Body of pancreas (tissue), 4 donors: ENCODE measurements at places on chromosomes 5 and 9. TPM values are rescaled to one million over a fixed set of nuclear protein-coding genes. Genes with fewer than 3 reads are reported as not detected.

DNA sequence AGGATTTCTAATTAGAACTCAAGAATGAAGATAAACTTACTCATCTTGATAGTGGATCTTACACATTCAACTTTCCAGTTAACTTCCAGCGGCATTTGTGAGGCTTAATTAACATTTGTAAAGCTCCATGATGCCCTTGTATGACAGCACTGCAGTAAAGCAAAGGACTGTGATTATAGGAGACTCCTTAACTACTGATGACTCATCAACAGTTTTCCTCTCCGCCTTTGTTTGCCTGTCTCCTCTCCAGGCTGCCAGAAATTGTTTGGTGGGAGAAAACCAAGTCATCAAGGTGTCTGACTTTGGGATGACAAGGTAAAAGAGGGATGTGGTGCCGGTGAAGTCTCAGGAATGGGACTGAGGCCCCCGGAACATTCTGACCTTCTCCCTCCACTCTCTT, 20.4 kb upstream of the CYFIP2 start:
- DNase-seq, result no peak

- no peak for DNase-seq
Observed at GRCh38 chr9:33867747-33868439, 50.9 kb downstream of the UBE2R2 start.

DNA sequence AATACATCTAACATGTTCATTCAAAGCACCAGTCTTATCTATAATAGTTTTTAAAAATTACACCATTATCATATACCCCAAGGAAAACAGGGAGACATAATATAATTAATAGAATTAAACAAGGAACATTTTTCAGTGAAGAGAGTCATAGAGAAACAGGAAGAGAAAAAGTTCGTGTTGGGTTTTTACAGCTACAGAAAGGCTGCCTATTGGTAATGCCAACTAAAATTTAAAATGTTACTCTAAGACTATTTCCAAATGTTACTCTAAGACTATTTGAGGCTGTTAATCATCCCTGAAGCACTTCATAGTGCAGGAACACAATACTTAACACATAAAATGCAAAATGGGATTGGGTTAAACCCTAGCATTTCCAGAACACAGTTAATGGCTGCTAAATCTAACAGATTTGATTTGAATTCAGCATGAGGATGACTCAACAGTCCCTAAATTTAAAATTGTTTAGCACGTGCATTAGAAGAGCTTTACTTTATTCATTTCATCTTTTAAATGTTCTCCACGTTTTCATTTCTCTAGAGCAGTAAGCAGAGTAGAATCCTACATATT, 54.5 kb downstream of the OXCT1 start:
- no peak for DNase-seq

GRCh38 chr5:83368835-83369234, 102.7 kb upstream of the VCAN start:
- DNase-seq, result no peak

NFIL3 gene
- 11.4 TPM for total RNA-seq

DNA sequence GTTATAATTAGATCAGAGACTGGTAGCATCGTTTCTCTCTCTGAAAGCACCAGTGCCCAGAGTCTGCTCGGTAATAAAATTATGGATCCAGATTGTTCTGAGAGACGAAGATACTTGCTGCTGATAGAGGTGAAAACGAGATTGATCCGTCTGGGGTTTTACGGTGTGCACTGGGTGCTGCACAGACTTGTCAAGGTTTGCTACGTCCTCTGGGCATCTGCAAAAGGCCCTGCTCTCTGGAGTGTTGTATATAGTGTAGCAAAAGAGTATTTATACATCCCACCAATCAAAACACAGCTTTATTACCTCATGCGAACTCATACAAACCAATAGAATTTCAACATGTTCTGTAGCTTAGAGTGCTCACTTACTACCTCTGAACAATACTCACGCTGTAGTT, 219.3 kb downstream of the PBX3 start:
- no peak for DNase-seq

GRCh38 chr5:9343146-9343850, 202.6 kb downstream of the SEMA5A start:
- DNase-seq, result no peak

GRCh38 chr5:144779368-144779767, 608.7 kb downstream of the KCTD16 start:
- DNase-seq, result no peak

- peak; percentile 46 for DNase-seq
Observed at GRCh38 chr9:127035423-127035822, 87.0 kb downstream of the ANGPTL2 start.

LRRC14B gene
- not detected for total RNA-seq

C5orf58 gene
- total RNA-seq, result not detected

GRCh38 chr9:77215874-77216273, 38.5 kb downstream of the VPS13A start:
- DNase-seq, result no peak

DNA sequence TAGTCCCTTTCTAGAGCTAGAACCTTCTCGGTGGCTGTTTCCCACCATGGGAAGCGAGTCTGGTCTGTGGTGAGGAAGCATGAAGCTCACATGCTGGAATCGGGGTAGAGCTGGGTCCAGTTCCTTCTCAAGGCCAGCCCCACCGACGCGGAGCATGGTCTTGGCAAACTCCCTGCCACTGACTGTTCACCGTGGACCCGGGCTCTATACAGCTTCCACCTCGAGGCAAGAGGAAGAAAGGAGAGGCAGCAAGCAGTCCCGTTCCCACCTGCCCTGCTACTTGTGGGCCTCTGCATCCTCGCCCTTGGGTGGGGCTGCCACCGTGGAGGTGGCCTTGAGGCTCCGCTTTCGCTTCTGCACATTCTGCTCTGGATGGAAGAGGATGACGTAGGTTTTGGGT, 13.7 kb downstream of the GRM6 start:
- DNase-seq, result no peak

FAT2 gene
- total RNA-seq, result not detected

DNA sequence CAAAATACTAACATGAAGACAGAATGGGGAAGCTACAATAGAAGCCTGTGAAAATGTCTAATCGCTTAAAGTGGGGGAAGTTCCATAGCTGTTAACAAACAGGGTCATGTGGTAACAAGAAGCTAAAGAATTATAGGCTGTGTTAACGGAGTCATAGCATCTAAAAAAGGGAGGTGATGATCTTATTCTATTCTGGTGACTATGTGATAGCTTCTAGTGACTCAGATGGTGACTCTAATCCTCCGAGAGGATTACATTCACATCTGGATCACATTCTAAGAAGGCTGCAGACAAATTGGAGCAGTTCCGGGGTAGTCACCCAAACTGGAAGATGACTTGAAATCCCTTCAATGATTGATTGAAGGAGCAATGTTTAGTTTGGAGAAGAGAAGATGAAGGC, 142.1 kb downstream of the LIFR start:
- no peak for DNase-seq

BHMT2 gene
- total RNA-seq, result 1.6 TPM

POU5F2 gene
- 5.3 TPM for total RNA-seq
